ENCODE measurements at places on chromosomes 1 and 21.

- DNase-seq = peak; percentile 52
Measured at GRCh38 chr1:219174460-219175211, 958 bp downstream of the LYPLAL1 start.

DNA sequence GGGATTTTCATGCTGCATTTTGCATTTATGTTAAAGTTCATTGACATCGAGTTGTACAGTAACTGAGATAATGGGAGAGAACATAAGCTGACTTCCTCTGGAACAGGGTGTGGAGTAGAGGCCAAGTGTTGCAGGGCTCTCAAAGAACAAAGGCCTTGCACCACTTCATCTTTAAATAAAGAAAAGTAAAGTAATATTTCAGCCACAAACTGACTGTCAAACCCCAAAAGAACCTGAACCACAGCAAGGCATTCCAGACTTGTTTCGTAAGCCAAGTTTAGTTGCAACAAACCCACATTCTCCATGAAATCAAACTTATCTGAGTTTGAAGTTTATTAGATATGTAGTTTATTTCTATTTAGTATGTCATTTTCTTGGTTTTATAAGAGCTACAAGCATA is 19.1 kb upstream of the HMGCS2 start:
- no peak for DNase-seq

DNA sequence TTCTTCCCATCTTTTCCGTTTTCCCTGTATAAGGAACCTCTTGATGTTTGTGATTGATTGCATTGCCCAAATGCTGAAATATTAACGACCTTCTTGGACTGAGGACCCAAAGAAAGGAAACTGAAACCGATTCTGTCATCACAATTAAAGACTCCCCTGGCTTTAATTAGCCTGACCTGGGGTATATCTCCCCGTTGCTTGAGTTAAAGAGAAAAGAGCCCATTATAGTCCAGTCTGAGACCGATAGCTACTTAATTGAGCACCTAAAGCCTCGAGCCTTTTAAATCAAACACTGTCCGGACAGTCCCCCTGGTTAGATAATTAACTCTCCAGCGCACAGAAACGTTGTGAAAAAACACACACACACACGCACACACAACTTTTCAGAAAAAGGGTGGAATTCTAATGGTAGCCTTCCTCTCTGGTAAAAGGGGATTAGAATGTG is 8.0 kb downstream of the LMO4 start:
- no peak for DNase-seq

DNA sequence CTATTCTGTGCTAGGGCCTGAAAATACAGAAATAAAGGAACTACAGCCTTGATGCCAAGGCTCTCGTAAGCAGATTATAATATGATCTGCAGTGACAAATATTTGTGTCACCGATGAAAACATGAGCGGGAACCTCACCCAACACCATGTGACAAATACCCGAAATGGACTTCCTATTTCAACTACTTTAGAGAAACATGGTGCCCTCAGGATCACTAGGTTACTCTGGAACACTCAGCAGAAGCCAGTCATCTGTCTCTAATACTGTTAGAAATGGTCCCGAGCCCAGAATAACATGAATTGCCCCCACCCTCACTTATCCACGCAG is 463 bp upstream of the VAMP3 start:
- DNase-seq = peak; percentile 60

DNA sequence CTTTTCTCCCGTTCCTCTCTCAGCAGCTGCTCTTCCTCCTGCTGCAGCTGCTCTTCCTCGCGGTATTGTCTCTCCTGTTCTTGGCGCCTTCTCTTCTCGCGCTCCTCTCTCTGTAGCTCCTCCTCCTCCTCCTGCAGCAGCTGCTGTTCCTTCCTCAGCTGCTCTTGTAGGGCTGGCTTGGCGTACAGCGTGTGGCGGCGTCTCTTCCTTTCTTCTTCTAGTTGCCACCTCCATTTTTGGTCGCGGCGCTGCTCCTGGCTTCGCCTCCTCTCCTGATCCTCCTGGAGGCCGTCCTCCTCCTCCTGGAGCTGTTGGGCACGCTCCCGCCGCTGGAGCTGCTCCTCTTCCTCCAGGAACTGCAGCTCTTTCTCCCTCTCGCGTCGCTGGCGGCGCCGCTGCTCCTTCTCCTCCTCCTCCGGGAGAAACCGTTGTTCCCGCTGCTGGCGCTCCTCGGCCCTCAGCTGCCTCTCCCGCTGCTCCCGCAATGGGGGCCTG is 4.8 kb downstream of the TCHH start:
- DNase-seq = peak; percentile 76

DNA sequence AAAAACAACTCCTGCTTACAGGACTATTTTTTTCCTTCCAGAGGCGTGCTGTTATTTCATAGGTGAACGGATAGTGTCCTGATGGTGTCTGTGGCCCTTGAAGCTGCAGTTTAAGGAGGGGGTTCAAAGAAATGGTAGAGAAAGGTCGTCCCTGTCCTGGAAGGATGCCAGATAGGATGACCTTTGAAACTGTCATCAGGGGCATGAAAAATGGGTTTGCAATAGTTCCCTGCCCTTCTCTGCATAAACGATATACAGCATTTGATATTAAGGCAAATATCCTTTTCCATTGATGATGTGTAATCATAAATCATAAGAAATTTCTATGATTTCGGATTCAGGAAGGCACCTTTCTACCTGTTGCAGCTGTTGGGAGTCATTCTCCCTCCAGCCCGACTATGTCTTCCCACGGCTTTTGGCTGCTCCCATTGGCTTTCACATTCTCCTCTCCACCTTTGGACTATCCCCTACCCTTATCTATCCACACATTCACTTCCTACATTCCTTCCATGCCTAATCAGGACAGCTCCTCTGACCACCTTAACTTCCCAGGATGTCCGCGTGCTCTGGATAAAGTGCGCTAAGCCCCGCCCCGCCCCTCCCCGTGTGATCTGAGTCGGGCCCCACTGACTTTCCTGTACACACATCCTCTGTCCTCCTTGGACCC is 209.8 kb downstream of the DISC1 start:
- DNase-seq = no peak

DNA sequence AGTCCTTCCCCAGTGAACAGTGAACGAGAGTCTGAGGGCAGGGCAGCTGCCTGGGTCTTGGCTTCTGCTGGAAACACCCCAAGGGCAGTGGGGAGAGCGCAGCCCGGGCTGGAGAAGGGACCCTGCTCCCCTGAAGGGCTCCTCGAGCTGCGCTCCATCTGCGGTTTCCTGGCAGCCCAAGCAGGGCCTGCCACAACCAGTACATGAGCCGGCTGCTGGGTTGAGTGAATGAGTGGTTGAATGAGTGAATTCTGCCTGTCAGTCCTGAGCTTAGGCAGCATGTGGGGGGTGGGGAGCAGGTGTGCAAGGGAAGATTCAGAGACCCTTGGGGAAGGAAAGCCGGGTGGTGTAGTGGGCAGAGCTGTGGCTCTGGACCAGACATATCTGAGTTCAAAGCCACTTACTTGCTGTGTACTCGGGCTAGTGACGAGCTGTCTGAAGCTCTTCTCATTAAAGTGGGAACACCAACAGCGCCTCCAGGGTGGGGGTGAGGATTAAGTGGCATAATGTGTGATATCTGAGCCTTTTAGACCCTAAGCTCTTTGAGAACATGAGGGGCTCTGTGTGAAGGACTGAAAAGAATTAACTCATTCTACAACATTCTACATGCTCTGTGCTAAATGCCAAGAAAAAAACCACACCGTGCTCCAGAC is 3.7 kb downstream of the OPRD1 start:
- peak; percentile 22 for DNase-seq

DNA sequence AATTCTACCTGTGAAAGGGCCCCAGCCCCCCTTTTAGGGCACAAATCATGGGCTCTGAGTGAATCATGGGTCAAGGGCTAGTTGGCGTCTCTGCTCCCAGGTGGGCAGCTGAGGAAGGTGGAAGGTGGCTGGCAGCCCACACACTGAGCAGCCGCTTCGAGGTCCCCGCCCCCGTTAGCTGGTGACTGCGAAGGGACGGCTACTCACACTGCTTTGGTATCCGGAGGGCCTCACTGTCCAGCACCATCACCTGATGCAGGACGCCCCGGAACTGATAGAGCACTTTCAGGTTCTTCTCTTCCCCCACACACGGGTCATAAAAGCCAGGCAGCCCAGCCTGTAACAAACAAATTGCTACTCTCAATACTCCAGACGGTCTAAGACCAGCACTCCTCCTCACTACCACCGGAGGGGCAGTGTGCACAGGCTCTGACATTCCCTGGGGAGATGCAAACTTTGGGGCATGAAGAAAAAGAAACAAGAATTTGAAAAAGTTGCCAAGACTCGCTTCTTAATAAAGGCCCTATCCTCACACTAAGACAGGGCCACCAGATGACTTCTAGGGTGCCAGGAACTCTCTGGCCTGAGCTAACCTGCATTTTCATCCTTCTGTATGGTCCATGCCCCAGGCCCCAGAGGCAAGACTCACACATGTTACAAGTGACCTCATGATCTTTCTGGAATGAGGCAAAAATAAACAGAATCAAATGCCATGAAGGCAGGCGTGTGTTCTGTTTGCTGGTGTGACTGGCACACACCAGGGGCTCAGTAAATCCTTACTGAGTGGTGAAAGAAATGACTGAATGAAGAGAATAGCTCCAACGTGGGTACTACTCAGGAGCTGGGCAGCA is 11.5 kb downstream of the THAP3 start:
- no peak for DNase-seq

GRCh38 chr1:180415985-180416633 is 86.3 kb downstream of the ACBD6 start:
- DNase-seq = peak; percentile 79

DNA sequence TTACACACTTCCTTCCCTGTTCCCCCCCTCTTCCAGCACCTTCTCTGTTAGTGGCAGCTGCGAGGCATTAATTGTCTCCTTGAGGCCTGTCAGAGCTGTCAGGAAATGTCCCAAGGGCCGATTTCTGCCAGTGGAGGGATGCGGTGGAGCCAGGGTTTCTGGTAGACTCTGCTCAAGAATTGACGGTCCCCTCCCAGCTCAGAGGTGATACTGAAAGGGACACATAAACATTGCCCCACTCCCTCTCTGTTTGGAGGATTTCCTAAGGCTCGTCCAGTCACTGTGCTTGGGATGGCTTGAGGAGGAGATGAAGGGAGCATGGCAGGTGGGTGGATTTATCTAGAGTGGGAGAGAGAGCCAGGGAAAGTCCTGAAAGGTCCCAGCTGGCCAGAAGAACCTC is 61.4 kb upstream of the CD34 start:
- no peak for DNase-seq

GRCh38 chr1:223723351-223723904 is 11.1 kb downstream of the CAPN2 start:
- no peak for DNase-seq

GRCh38 chr1:168019407-168019806 is 82.5 kb upstream of the MPC2 start:
- no peak for DNase-seq

GRCh38 chr1:69126796-69127195 is 440.9 kb upstream of the LRRC7 start:
- no peak for DNase-seq

- no peak for DNase-seq
Measured at GRCh38 chr1:7454052-7454815, 316.9 kb upstream of the VAMP3 start.
